CD8-positive, alpha-beta T cell (primary cell): ENCODE measurements at places on chromosomes 6 and 20.

GRCh38 chr20:63955827-63956663, at the start of gene UCKL1:
Gene UCKL1 (minus strand): TSS chr20:63956416. CDS start chr20:63956372, 44 bp downstream.
- DNase-seq, result peak; percentile 83

- DNase-seq, result no peak
These were observed 11.3 kb downstream of the SIRPA start for GRCh38 chr20:1906361-1907051.

- DNase-seq, result no peak
These were observed 306.6 kb upstream of the FKBP1C start for GRCh38 chr6:62904687-62905086.

DNA sequence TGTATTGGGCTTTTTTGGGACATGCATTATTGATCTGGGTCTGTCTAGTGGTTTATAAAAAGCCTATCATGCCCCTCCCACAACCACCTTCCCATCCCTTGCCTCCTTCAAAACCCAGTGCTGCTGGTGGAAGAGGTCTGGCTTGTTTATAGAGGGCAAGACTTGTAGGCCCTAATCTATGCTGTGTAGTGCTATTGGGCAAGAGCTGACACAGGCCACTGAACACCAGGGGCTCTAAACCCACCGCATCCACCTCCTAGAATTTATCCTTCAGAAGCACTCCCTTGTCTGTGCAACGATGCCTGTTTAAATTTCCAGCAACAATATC, 30.9 kb downstream of the SULF2 start:
- DNase-seq, result no peak

DNA sequence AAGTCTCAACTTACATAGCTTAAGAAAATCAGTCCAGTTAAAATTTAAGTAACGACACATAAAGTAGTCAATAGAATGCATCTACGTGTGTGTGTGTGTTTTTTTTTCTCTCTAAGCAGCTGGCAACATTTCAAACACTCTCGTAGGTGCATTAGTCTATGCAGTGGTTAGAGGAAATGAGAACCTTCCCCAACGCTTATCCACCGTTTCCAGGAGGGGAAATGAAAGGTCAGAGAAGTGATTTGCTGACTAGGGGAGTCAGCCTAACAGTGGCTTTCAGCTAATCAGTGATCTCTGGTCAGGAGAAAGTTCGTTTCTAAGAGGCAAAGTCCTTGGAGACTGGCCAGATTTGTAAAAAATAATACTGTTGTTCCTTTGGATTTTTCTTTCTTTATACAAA, 806.6 kb downstream of the C6orf118 start:
- no peak for DNase-seq

DNA sequence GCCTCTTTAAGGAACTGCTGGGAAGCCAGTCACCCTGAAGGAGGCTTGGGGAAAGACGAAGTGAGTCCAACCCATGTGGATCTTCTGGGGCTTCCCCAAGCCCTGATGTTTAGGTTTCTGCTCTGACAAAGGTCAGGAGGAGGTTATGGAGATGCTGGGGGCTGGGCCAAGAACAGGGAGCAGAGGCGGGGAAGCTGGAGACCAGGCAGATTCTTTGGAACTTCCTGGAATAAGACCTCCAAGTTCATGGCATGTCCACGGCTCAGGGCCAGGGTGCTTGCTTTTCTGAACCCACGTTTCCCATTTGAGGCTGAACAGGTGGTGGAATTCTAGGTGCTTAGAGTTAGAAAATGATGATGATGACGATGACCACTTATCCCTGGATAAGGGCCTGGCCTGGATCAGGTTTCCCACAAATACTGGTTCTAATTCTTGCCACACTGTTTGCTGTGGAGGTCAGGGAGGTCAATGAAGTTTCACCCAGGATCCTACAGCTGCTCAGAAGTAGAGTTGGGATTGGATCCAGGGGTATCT, 30.0 kb upstream of the TGM2 start:
- DNase-seq, result no peak

DNA sequence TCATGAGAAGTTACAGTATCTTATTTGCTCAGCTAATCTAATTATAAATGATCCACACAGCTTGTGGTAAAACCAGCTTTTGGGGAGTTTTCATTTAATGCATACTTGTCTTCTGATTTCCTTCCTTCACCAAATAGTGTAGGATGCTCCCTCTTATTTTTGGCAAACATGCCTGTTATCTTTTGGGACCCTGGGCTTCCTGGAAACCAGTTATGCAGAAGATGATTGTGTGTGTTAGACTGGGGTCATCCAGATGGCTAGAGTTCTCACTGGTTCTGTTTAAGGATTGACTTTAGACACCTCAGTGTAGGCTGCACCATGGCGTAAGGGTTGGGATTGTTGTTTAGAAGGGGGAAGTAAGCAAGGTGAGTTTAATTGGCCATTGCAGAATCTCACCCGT, 61.3 kb downstream of the PTPN1 start:
- no peak for DNase-seq

GRCh38 chr6:27081931-27082330, 165.6 kb upstream of the PRSS16 start:
- DNase-seq, result no peak

GRCh38 chr20:64136004-64136710, 28.1 kb upstream of the MYT1 start:
- no peak for DNase-seq

DNA sequence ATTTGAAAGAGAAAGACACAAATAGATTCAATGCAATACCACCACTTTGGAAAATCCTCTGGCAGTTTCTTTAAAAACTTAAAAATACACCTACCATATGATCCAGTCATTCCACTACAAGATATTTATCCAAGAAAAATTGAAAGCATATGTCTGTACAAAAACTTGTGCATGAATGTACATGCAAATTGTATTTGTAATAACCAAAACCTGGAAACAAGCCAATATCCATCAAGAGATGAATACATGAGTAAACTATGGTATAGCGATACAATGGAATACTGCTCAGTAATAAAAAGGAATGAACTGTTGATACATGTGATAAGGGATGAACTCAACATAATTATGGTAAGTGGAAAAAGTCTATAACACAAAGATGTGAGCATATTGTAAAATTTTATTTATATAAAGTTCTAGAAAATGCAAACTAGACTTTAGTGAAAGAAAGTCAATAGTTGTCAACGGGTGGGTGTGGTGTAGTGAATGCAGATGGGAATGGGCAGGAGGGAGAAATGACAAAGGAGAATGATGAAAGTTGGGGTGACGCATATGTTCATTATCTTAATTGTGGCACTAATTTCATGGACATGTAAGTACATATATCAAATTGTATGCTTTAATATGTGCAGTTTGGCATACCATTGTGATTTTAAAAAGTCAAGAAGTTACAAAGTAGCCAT, 347.5 kb downstream of the SAMD5 start:
- no peak for DNase-seq

DNA sequence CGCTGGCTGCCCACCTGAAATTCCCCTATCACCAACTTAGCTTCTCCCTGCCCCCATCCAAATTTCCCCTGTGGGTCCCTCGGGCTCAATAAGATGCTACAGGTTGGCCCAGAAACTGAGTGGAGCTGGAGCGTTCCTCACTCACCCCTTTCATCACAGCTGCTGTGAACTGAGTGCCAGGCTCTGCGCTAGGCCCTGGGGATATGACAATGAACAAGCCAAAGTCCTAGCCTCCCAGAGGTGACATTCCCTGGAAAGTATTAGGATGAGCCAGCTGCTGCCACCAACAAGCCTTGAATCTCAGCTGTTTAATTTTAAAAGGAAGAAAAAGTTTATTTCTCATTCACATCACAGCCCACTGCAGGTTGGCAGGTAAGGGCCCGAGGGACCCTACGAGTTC, 86.6 kb upstream of the EYA2 start:
- DNase-seq, result no peak

DNA sequence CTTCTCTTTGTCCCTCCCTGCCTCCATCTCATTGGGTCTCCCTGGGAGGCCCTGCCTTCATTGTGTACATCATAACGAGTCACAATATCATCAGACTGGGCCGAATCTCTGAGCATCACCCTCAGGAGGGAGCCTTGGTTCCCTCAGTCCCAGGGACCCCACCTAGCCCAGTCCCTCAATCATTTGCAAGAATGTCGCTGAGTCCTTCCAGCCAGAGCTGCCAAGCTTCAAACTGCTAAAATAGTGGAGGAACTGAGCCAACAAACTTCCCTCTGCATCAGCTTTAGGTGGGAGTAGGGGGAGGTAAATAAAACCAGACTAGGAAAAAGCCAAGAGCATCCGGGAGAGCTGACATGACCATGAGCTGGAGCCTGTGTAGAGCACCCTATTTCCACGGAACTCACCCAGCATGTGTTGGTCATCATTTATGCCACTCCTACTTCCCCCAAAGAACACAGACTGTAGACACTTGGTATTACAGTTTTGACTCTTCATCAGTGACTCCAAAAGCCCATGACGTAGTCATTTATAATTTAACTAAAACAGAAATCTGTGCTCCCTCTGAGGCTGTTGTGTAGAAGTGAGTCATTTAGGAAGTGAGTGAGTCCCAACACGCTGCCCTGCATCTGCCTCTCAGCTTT, 28.8 kb upstream of the IL17A start:
- no peak for DNase-seq

DNA sequence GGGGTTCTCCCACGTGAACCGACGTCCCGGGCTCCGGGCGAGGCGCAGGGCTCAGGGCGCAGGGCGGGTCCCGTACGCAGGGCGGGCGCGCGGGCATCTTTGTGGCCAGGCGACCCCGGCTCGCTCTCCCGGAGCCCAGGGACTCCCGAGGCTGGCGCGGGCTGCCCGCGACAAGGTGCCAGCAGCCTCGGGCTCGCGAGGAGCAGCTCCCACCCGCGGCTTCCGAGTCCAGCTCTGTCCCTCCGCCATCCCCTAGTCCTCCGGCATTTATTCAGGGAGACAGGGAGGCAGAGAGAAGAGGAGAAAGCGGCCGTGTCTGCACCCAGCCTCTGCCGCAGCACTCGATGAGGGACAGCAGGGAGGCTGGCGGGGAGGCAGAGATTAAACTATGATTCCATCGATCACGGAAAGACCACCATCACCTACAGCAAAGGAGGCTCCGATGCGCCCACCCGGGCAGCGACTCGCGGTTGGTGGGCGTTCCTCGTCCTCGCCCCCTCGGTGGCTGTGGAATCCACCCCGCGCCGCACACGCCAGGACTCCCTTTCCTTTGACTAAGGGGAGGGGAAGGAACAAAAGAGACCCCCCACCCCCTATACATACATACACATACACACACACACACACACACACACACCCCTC, 1.1 kb downstream of the RGS17 start:
- no peak for DNase-seq
